Right renal pelvis (tissue), 4 donors: ENCODE measurements at places on chromosomes 12 and 14.

- no peak for DNase-seq
Measured at GRCh38 chr14:104551851-104552737, 27.5 kb upstream of the C14orf180 start.

GRCh38 chr14:88562532-88562830, 356 bp upstream of the ZC3H14 start:
- no peak for DNase-seq

- DNase-seq, result no peak
Measured at GRCh38 chr12:104133321-104133720, 4.7 kb downstream of the NFYB start.

- no peak for DNase-seq
Measured at GRCh38 chr12:31900271-31900670, 58.9 kb upstream of the RESF1 start.

- no peak for DNase-seq
Measured at GRCh38 chr12:79555028-79555925, 135.5 kb downstream of the PAWR start.

- no peak for DNase-seq
Measured at GRCh38 chr14:49989966-49990365, 97.1 kb downstream of the ARF6 start.

- no peak for DNase-seq
Measured at GRCh38 chr14:103727313-103727980, 11.8 kb downstream of the ZFYVE21 start.

DNA sequence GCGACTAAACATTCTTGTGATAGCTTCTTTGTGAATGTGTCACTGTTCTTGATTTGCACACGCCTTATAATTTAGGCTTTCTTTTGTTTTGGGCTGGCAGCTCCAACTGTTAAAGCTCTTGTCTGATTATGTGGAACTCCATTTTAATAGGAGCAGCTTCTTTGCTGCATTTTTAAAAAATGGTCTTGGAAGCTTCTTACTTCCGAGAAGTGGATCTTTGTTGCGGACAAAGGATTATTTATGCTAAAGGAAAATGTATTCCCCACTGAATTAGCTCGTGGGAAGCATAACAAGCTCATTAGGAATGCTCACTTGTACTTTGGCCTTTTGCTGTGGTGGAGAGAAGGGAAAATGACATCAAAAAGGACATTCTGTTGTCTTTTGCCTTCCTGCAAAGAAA, 20.0 kb downstream of the GAS2L3 start:
- DNase-seq, result no peak

GRCh38 chr14:65434216-65434850, 21.8 kb downstream of the FUT8 start:
- no peak for DNase-seq

- no peak for DNase-seq
Measured at GRCh38 chr14:66009089-66009488, 477.1 kb upstream of the CCDC196 start.
